ENCODE measurements at places on chromosomes 3 and 15.

DNA sequence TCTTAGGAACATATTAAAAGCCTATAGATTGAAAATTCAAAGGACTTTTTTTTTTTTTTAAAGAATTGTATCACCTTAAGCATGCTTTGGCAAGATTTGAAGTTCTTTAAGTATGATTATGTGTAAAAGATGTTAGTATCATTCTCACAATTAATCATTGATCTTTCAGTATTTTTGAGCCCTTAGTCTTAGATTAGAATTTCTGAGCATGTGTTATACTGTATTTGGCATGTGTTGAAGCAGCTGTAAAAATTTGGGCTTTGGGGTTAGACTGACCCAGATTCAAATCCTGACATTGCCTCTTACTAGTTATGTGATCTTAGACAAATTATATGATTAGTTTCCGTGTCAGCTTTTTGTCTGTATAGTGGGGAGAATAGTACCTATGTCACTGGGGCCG lies 6.3 kb downstream of the OXSR1 start:
- DNase-seq, result no peak

GRCh38 chr3:187015903-187016638 lies 85.7 kb downstream of the ST6GAL1 start:
- no peak for DNase-seq

DNA sequence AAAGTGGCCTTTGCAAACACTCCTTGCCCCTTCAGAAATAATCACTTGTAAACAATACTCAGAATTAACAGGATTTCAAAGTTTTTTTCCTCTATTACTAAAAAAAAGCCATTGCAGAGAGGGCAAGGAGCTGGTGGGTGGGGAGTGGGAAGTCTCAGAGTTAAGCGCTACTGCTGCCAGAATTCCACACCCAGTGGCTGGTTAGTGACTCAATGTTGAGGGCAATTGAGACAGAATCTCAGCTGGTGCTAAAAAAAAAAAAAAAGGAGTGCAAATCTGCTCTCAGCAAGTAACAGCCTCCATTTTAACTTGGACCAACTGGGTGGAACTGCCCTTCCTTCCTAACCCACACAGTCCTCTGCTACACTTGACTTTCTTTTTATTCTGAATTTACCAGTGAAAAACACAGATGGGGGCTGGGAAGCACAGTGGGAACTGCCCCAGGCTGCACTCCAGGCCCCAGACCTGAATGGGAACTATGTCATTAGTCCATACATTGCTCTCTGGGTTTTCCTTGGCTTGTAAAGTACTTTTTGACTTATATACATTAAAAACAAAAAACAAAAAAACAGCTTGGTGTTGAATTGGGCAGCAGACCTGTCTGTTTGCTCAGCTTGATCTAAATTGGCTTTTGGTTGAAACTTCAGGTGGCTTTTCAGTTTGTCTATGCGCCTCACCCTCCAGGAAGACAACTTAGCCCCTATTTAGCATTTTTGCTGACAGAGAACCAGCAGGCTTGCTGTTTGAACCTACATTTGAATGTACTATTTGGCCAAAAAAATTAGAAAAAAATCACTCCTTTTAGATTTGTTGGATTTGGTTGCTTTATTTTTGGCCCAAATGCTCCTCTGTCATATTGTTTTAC lies 357.8 kb upstream of the TBL1XR1 start:
- DNase-seq, result no peak

GRCh38 chr3:108067768-108068167 lies 23.1 kb downstream of the CD47 start:
- no peak for DNase-seq

DNA sequence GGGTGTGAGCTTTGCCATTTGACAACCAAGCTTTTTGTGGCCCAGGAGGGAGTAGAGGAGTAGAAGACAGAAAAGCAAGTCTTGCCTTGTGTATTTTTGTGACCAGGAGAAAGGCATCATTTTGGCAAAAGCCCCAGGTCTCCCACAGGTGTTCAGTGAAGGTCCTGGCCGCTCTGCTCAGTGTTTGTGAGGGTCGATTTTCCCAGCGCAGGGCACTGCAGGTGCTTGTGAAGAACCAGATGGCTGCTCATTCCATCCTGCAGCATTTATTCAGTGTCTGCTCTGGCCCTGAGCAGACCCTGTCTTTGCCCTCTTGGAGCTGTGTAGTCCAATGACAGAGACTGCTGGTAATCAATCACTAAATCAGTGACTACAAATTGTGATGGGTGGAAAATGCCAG lies 19.5 kb downstream of the TRAK1 start:
- no peak for DNase-seq

GRCh38 chr3:113287803-113288648 lies 76.7 kb downstream of the BOC start:
- peak; percentile 57 for DNase-seq

- no peak for DNase-seq
Measured at GRCh38 chr3:109117939-109118338, at the start of gene MORC1. TSS of gene MORC1 (minus strand) at chr3:109118134. CDS start at chr3:109118059, 75 bp downstream.

DNA sequence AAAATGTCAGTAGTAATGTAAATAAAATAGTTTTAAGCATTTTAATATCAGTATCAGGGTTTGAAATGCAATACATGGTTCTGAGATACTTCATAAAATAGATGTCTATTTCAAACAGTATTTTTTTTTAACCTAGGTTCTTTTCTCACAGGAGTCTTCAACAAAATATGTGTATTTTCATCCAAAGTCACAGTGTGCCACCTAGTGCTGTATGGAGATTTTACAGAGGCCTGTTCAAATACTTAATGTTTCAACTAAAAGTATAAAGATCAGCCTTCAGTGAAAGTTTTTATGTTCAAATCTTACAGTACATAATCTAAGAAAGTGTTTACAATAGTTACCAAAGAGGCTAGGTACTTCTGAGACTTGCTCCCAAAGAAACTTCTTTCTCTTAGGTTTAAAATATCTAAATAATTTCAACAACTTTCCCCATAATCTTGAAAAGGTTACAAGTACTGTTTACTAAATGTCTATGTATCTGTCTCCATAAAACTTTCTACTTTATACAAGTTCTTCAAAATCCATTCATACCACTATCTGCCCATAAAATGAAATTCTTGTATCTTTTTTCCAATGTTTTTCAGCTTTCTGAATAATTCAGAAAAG lies 38.3 kb downstream of the SCAPER start:
- no peak for DNase-seq

DNA sequence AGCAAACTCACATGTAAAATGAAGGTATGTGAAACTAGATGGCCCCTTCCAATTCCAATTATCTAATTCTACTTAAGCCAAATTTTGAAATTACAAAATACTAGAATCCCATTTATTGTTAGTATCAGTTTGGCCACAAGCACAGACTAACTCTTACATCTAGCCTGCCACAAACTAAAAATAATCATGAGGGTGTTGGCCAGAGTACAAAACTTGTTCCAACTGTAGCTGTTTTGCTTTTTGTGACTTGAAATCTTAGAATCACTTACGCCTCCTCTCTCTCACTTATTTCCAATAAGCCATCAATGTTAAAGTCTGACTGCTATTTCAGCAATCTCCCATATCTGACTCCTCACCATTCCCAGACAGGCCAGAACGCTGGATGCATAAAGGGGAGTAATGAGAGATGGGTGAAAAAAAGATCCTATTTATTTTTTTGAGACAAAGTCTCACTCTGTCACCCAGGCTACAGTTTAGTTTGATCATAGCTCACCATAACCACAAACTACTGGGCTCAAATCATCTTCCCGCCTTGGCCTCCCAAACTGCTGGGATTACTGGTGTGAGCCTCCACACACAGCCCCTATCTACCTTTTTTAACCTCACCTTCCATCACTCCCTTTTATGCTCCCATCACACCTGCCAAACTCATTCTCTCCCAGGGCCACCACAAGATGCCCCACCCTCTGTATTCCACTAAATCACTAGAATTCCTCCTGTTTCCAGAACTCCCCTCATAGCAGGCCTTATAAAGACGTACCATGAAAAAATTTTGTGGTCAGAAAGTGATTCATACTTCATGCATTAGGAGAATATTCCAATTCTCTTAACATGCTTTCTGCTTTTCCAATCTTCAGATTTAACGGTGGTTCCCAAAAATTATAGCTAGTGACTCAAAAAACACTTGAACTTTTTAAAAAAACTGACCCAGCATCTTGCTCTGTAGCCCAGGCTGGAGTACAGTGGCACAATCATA lies 36.5 kb downstream of the ATOSA start:
- no peak for DNase-seq

DNA sequence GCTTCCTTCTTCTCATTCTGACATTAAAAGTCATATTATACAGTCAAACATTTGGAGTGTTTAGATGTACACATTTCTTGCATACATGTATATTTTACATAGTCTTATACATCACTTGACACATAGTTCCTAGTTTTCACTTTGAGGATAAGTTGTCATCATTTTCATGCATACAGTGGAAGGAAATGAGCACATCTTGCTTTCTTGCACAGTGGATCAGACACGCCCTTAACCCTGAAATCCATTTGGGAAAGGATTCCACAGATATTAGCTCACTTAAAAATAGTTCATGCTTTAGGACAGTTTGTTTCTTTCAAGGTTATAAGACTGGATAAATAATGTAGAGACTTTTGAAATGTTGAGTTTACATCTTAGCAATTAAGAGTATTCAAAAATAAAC lies 148.6 kb upstream of the MME start:
- no peak for DNase-seq

DNA sequence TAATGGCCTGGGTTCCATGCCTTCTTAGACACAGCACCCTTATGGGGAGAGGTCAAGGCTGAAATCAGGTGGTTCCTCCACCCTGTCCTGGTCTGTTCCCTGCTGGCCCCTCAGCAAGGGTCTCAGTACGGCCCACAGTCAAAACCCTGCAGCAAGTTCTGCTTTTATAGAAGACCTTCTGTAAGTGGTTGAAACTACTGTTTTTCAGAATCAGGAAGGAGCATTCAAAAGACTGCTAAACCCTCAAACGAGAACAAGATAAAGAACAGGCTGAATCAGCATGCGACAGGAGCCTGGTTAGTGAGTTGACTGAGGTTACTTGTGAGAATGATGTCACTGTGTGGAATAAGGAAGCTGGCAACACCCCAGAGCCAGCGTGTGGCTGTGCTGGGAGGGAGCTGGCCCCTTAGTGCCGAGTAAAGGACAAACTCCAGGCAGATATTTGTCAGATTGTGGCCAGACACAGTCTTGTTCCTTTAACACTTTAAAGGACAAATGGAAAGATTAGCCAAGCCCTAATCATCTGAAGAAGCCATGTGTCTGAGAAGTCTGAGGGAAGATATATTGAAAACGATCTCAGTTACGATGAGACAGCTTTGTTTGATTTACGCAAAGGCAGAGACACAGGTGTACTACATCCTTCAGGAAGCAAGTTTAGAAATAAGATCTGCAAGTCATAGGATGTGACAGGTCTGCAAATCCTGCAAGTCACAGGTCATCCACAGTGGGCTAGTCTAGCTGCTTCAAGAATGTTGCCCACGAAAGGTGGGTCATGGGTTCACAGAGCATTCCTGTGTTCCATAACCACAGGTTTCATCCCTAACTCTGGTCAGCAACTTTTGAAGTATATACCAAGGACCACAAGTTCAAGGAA lies 54.0 kb downstream of the B3GNT5 start:
- peak; percentile 25 for DNase-seq

DNA sequence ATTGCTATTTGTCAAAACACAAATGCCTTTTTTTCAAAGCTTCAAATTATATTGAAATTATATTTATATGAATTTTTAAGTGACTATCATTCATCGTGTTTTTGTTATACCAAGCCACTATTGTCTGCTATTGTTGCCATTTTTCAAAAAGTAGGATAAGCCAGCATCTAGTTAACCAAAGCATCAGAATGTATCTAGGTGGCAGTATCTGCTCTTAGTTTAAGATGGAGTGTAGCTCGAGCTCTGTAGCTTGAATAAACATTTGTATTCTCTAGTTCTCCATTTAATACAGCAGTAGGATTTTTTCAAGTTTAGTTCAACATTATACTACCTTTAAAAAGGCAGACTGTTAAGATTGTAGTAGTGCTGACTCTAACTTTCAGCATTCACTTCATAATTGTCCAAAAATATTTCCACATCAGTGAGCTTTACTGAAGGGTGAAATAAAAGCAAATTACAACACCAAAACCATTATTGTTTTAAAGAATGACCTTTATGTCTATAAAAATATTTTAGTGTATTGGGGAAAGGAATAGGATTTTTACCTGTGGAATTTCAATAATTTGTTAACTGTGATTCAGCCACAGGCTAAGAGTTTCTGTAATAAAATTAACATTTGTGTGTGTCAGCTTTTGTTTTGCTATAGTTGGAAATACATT lies 19.6 kb upstream of the C15orf61 start:
- no peak for DNase-seq

DNA sequence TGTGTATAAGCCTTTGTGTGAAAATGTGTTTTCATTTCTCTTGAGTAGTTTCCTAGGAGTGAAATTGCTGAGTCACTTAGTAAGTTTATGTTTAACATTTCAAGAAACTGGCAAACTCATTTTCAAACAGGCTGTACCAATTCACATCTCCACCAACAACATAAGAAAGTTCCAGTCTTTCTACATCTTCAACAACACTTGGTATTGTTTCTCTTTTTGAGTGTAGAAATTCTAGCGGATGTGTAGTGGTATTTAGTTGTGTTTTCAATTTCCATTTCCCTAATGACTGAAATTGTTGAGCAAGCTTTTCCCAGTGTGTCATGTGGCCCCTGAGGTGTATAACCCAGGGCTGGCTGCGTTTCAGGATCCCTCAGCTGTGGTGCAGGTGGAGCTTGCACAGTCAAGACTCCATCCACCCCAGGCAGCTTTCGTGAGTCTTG lies 258.5 kb downstream of the PDCD6IP start:
- no peak for DNase-seq

DNA sequence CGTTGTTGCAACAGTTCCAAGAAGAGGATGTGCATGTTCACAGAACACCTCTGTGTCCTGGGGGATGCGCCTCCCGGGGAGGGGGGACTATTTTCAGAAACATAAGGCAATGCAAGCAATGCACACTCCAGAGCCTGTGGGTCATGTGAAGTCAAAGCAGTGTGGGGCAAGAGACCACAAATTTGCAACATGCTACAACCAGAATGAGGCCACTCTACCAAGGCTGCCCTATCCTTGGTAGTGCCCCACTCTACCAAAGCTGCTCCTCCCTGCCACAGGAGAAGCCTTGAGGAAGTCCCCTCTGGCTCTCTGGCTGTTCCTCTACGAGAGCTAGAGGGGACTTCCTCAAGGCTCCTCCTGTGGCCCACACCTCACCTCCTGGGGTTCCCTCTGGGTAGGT lies 8.4 kb upstream of the NR2C2 start:
- no peak for DNase-seq

Measured in activated CD4-positive, alpha-beta T cell treated with anti-CD3 and anti-CD28 coated beads for 4 hours (primary cell).